ENCODE measurements at places on chromosomes 6 and 20.
A peak's percentile ranks its signal among the peaks of the same experiment; 100 is the strongest.

DNA sequence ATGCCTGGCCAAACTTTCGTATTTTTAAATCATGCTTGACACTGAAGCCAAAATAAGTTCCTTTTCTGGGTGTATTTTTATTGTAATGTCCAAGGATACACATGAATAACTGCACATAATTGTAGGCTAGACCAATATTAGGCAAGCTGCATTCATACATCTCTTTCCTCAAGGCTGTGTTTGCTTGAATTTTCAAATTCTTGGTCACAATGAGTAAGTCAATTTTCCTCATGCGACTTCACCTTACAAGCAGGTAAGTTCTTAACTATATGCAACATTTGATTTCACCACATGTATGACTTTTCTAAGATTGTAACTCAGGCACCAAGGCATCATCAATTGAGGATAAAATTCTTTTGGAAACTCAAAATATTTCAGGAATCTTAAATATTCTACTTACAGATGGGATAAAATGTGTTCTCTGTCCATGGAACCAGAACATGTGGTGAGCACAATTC, 112.4 kb upstream of the ZNF217 start:
- no peak for DNase-seq

DNA sequence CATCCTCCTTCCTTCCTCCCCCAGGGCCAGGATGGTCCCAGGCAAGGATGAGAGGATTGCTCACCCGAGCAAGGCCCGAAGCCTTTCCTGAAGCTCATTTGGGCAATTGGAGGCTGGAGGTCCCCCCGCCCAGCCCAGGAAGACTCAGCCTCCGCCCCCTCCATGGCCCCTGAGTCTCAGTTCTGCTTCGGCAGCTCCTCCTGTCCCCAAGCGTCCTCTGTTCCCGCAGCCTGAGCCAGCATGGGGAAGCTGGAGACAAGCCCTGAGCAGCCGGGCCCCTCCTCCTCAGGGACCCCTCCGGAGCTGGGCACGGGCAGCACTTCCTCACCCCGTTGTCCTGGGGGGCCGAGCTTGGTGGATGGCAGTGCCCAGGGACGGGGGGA, 26.0 kb downstream of the SLC17A9 start:
- no peak for DNase-seq

DNA sequence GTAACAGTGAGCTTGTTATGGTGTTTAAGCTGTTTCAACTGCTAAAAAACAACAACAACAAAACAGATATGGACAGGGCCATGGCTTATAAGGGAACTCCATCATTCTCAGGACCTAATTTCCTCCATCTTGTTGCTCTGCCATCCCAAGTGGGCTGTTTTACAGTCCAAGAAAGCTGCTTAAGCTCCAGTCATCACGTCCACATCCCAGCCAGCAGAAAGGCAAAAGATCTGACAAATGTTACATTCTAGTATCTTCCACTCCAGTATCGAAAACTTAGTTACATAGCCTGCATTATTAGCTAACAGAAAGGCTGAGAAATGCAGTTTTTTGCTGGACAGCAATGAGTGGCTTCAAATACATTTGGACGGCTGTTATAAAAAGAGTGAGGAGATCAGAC, 23.0 kb upstream of the TFAP2A start:
- no peak for DNase-seq

- DNase-seq: no peak
These were observed 281.5 kb downstream of the TSHZ2 start for GRCh38 chr20:53253668-53254067.

GRCh38 chr20:24587384-24588046, 118.1 kb downstream of the SYNDIG1 start:
- no peak for DNase-seq

DNA sequence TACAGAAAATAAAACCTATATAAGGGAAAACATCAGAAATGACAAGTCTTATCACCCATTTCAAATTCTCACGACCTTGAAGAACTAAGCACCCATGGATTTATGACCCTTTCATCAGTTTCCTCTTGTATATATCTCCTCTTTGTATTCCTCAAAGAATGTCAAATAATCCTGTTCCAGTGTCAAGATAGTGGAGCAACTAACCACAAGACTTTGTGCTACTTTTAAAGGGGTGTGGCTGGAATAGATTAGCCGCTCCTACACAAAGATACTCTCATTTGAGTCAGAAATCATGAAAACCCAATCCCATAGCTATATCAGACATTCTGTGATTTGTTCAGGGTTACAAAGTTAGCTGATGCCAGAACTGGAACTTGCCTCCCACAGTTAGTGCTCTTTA, 6.6 kb downstream of the REPS1 start:
- peak; percentile 29 for DNase-seq

GRCh38 chr6:25888626-25889025, 14.6 kb upstream of the SLC17A3 start:
- no peak for DNase-seq

GRCh38 chr20:63316502-63316921, 23.5 kb downstream of the COL20A1 start:
- no peak for DNase-seq

DNA sequence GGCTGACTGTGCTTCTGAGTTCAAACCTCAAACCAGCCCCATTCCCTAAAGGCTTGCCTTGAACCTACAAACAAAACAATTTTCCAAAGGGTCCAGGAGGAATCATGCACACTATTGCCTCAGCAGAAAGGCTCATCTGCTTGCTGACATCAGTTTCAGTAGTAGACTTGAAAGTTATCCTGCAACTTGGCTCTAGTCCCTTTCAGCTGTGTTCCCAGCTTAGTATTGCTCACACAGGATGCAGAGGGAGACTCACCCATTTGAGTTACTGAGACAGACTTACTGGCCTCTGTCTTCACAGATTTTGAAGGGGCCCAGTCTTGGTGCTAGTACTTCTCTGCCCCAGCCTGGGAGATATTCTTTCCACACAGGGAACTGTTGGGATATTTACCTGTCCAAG, 38.5 kb upstream of the TFB1M start:
- DNase-seq: no peak

GRCh38 chr6:168865-169455, 123.3 kb upstream of the DUSP22 start:
- peak; percentile 63 for DNase-seq

DNA sequence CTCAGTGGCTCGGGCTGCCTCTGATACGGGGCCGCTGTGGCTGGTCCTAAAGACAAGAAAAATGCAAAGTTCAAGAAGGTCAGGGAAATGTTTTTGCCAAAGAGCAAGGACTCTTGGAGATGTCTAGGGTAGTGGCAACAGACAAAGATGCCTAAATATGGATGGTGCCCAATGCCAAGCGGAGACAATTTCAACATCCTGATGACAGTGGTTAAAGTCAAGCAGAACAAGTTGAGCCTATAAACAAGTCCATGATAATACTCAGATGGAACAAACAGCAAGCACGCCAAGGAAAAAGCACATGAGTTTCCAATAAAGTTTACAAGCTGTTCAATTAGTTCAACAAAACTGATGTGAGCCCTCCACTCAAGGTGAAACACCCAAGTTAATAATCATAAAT, 51.1 kb downstream of the SLC22A1 start:
- DNase-seq: no peak

DNA sequence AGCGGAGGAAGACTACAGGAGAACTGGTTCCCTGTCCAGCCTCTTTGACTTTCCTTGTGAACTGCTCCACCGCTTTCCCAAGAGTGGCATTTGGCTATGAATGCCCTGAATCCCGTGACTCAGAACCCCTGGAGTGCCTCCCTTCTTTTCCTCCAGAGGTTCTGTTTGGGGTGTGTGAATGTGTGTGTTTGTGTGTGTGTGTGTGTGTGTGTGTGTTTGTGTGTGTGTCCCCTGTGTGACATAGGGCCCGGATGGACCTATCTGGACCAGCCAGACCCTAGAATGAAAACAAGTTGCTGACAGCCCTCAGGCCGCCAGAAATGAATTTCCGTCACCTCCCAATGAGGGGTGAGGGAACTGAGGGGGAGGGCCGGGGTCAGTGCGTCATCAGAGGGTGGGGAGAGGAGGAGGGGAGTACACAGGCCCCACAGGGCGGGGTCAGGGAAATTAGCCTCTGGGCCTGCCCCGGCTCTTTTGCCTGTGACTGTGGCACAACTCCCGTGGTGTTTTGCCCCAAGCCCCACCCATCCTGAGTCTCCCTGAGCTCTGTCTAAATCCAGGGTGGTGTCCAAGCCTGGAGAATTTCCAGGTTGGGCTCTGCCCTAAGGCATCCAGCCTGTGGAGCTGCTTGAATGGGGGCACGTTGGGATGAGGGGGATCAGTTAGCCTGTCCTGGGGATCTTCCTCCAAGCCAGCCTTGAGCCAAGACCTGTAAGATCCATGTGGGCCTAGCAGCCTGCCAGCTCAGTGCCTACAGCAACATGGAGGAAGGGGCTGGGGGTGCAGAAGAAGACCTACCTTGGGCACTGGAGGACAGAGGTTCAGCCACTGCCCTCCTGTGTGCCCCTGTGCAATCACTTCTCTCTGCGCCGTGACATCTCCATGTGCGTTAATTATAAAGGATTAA, 15.2 kb upstream of the MRPS18A start:
- peak; percentile 88 for DNase-seq

GRCh38 chr6:36666826-36667591, 11.5 kb upstream of the CDKN1A start:
- peak; percentile 97 for DNase-seq

DNA sequence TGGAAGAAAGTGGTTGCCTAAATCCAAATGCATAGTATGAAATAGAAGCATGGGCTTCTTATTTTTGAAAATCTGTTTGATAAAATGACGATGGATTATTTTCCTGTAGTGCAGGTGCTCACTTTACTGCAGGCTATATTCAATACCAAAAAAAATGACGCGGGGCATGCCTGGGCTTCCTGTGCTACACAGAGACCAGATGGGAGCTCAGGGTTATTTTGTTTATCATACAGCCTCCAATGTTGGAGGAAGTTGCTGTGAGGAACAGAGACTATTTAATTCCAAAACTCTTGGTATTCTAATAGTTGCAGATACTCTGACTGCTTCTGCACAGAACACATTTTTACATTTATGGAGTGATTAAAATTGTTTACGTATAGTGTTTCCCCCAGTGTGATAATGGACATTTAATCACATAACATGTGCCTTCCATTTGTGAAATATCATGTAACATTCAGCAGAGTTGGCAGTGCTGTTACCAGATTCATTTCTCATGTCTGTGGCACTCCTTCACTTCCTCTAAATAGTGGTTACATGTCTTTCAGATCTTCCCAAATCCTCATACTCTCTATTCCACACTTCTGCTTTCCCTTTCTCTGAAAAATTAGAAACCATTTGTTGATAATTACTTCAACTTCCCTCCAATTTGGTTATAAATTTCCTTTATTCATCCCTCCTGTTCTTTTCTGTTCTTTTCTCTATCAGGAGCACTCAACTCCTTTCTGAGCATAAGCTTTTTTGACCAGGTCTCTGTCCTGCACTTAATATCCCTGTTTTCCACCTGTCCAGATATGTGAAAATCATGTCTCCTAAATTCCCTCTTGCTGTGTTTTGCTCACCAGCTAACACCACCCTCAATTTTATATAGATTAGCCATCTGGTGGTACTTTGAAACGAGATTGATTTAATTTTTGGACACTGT, 121.6 kb downstream of the ADGRB3 start:
- DNase-seq: no peak

DNA sequence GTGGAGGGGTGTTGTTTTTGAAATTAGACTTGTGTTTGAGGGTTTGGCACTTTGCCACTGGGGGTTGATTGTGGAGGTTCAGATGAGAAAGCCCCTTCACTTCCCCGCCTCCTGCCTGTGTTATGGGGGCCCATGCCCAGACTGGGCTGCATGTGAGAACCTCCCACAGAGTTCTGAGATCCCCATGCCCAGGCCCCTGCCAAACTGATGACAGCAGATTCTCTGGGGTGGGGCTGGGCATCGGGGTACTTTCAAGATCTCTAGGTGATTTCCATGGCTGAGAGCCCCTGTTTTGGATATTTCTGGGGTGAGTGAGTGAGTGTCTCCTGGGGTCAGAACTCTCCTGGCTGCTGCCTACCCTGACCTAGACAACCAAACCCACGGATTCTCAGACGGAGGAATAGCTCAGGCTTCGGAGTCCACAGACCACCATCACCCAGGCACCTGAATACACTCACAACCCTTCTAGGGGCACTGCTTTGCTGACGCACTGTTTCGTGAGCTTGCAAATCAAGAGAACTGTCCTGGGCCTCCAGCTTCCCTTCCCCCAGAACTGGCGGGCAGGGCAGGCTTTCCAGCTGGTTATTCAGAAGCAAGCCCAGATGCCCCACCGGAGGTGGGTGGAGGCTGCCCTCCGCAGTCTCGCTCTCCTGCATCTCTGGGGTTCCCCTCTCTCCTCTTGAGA, 6.3 kb downstream of the BCAS1 start:
- no peak for DNase-seq

DNA sequence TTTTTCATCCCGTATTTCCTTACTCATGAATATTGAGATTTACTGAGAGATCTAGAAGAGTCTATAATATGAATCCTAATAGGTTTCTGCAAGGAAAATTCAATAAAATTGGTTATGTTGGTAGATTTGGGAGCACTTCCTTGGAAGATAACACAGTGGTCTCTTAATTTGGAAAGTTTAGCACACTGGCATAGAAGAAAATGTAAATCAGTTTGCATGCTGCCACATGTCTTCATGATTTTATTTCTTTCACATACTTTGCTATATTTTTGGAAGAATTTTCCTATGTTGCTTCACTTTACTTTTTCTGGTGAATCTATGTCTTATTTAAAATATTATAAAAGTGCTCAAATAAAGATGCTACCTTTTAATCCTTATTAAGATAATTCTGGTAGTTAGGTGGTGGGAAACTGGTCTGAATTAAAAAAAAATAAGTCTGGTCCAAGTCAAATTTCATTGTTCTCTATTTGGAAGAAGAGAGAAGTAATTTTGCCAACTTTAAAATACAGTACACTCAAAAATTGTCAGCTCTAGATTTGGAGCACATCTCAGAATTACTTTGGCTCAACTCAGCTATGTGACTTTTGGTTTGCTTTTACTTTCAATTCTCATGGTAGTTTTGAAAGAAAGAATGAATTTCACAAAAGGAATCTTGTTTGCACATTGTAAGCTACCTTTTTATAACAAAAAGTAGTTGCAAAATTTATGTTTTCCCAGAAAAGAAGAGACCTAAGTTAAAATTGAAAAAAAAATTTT, 197.3 kb downstream of the CENPW start:
- no peak for DNase-seq

GRCh38 chr6:150730801-150731457, 131.2 kb downstream of the PLEKHG1 start:
- DNase-seq: no peak

DNA sequence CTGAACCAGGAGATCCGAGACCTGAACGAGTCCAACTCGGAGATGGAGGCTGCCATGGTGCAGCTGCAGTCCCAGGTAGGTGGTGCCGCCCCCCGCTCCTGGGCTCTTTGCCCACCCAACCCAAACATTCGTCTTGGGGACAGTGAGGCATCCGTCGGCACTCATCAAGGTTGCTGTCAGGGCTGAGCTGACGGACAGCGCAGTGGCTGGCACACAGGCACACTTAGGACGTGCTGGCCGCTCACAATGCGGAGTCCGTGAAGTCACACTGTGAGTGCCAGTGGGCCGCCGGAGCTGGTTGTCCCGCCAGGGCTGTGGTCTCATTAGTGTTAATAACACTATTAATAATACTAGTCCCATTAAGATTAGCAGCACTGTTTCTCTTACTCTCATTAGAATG, 18.2 kb upstream of the PCMTD2 start:
- no peak for DNase-seq

All from astrocyte of the hippocampus (primary cell).